Fibroblast of skin of back (primary cell): ENCODE measurements at places on chromosomes 7 and 10.
A peak's percentile ranks its signal among the peaks of the same experiment; 100 is the strongest.

GRCh38 chr10:125984865-125985495 is 88.6 kb downstream of the FANK1 start:
- peak; percentile 54 for DNase-seq

- no peak for DNase-seq
Observed at GRCh38 chr10:36526033-36526432, 599.4 kb upstream of the ANKRD30A start.

GRCh38 chr7:119197877-119198527 is 973.5 kb downstream of the ANKRD7 start:
- DNase-seq = peak; percentile 40

GRCh38 chr10:68647672-68648341 is 73.2 kb upstream of the CCAR1 start:
- DNase-seq = peak; percentile 89

DNA sequence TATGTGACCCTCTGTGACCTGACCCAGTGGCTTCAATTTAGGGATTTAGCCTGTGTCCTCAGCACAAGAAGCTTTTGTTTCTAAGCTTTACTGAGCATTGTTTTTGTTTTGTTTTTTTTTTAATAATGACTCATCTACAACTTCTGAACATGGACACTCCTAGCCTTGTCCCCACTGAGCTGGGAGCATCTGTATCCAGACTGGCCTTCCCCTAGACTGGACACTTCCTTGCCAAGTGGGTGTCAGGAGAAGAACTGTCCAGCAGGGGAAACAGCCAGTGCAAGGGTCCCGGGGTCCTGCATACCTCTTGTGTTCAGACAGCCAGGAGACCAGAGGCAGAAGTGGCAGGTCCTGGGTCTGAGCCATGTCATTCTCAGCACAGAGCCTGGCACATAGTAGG is 108.6 kb downstream of the TMEM130 start:
- peak; percentile 28 for DNase-seq
